ENCODE measurements at places on chromosomes 13 and 19.

- no peak overlapping the region for H3K4me3 ChIP-seq
- DNase-seq = no peak
- H3K36me3 ChIP-seq = peaks cover 14% of the 10 kb centered on the region
- H3K4me1 ChIP-seq = peaks cover 5% of the 10 kb centered on the region
- H3K27me3 ChIP-seq = no peaks in the 10 kb centered on the region
These were observed 7.2 kb downstream of the RNASEH2B start for GRCh38 chr13:50916701-50917184.

DNA sequence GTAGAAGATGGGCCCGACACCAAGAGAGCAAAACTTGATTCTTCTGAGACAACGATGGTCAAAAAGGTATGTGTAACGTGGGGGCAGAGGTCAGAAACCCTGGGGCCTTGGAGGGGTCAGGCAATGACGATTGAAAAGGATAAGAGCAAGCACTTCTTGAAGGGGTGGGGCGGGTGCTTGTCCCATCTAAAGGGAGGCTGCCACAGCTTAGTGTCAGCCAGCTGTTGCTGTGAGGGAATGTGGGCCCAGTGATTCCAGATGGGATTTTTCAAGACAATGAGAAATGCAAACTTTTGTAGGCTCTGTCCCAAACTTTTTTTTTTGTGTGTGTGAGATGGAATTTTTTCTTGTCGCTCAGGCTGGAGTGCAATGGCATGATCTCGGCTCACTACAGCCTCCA is 24.5 kb downstream of the SAE1 start:
- H3K27ac ChIP-seq = no peak overlapping the region
- no peak for DNase-seq
- peaks cover 8% of the 10 kb centered on the region for H3K4me1 ChIP-seq
- H3K4me3 ChIP-seq = peak overlapping the region; percentile 2

DNA sequence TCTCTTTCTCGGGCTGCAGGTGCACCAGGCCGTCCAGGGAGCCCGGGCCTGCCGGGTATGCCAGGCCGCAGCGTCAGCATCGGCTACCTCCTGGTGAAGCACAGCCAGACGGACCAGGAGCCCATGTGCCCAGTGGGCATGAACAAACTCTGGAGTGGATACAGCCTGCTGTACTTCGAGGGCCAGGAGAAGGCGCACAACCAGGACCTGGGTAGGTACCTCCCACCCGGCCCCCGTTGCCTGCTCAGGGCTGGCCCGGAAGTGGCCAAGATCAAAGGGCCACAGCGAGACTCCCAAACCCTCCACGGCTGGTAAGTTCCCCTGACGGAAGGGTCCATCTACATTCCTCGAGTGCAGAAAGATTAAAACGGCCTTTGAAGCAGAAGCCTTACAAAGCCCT is 55.1 kb downstream of the RAB20 start:
- no peaks in the 10 kb centered on the region for H3K4me1 ChIP-seq
- H3K27ac ChIP-seq = no peak overlapping the region
- no peaks in the 10 kb centered on the region for H3K27me3 ChIP-seq

- no peak overlapping the region for H3K4me3 ChIP-seq
- no peak overlapping the region for H3K27ac ChIP-seq
- H3K27me3 ChIP-seq = no peaks in the 10 kb centered on the region
- no peak for DNase-seq
- no peaks in the 10 kb centered on the region for H3K4me1 ChIP-seq
These were observed 3.0 kb downstream of the LENG1 start for GRCh38 chr19:54156490-54156889.

GRCh38 chr13:24202215-24202614 is 41.7 kb downstream of the SPATA13 start:
- no peak for DNase-seq
- no peak overlapping the region for H3K27ac ChIP-seq
- no peaks in the 10 kb centered on the region for H3K36me3 ChIP-seq
- H3K4me3 ChIP-seq = no peak overlapping the region

DNA sequence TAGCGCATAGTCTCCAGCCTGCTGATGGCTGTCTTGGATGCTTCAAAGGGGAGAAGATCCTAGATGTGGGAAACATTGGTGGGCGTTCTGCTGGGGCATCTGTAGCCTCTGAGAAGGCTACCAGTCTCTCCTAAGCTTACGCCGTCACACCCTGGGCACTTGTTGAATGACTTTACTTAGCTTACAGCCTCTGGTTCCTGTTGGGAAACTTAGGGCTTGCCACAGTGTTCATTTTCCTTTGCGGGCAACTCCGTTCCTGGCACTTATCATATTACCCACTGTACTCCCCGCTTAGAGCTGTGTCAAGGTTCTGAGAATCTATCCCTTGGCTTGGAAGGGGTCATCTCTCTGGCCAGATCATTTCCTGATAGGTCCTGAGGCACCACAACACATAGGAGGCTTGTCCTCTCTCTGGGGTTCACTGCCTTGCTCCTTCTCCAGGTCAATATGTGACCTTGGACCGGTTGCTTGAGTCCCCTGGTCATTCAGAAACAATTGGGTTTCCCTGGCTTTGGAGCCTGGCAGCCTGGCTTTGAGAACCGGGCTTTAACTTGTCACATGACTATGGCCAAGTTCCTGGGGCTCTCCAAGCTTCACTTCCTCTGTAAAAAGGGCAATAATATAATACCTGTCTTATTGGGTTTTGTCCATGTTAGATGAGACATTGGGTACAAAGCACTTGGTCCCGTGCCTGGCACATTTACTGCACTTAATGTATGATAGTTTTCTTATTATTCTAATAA is 20.5 kb upstream of the ALOX5AP start:
- no peak for DNase-seq
- H3K27ac ChIP-seq = no peak overlapping the region
- no peaks in the 10 kb centered on the region for H3K36me3 ChIP-seq
- H3K27me3 ChIP-seq = no peaks in the 10 kb centered on the region
- H3K4me1 ChIP-seq = no peaks in the 10 kb centered on the region

DNA sequence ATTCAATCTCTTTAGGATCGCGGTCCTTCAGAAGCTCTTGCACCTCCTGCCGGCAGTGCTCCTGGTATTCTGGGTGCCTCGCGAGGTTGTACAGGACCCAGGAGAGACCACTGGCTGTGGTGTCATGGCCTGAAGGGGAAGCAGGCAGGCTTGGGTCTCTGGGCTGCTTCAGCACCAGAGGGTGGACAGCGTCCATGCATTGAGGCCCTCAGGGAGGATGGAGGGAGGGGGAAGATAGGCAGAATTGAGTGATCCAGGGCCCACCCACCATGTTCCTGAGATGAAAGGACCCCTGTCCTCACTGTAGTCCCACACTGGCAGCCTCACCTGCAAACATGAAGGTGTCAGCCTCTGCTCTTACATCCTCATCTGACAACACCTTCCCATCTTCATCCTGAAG is 17.9 kb upstream of the OR10H5 start:
- H3K27me3 ChIP-seq = no peaks in the 10 kb centered on the region
- no peak overlapping the region for H3K4me3 ChIP-seq
- DNase-seq = no peak
- H3K27ac ChIP-seq = no peak overlapping the region

DNA sequence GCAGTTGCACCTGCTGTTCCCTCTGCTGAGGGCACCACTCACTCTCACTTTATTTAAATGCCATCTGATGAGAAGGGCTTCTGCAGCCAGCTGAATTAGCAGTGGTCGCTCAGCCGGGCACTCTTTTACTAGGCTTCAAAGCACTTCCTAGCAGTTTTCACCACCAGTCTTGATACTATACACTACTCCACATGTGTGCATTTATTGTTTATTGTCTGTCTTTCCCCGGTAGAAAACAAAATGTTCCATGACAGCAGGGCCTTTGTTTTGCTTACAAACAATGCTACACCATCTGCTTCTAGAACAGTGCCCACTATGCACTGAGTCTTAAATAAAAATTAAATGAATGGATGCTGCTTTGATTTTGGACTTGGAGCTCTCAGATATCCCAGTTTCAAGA is 404.9 kb downstream of the FGF14 start:
- no peaks in the 10 kb centered on the region for H3K36me3 ChIP-seq
- H3K4me1 ChIP-seq = no peaks in the 10 kb centered on the region
- no peak overlapping the region for H3K27ac ChIP-seq
- no peaks in the 10 kb centered on the region for H3K27me3 ChIP-seq

GRCh38 chr19:49629659-49630058 is 10.3 kb downstream of the RRAS start:
- no peak overlapping the region for H3K4me3 ChIP-seq
- H3K27ac ChIP-seq = no peak overlapping the region
- no peaks in the 10 kb centered on the region for H3K27me3 ChIP-seq
- H3K4me1 ChIP-seq = no peaks in the 10 kb centered on the region
- no peak for DNase-seq

DNA sequence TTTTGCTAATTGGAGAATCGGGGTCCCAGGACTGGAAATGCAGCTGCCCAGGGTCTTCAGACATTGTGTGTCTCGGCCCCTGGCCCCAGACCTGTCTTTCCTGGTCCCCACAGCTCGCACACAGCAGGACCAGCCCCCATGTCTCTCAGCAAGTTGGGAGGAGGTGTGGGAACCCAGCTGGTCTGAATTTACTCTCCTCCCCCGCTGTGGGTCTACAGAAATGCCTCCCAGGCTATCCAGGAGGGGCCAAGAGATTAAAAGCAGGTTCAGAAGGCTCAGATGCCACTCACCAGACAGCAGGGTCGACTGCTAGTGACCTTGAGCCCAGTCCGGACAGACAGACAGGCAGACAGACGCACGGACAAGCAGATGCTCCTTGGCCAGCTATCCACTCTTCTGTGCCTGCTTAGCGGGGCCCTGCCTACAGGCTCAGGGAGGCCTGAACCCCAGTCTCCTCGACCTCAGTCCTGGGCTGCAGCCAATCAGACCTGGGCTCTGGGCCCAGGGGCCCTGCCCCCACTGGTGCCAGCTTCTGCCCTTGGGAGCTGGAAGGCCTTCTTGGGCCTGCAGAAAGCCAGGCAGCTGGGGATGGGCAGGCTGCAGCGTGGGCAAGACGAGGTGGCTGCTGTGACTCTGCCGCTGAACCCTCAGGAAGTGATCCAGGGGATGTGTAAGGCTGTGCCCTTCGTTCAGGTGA is at the start of gene DAND5:
TSS of gene DAND5 (plus strand) at position 285 of the 697 bp plus-strand sequence. CDS start at position 370, 85 bp downstream.
- H3K36me3 ChIP-seq = no peaks in the 10 kb centered on the region
- H3K27me3 ChIP-seq = no peaks in the 10 kb centered on the region
- H3K27ac ChIP-seq = no peak within 1 kb of the TSS
- no peak within 1 kb of the TSS for H3K4me3 ChIP-seq
- no peaks in the 10 kb centered on the region for H3K4me1 ChIP-seq

GRCh38 chr13:94968040-94968756 is 255.9 kb upstream of the SOX21 start:
- H3K27ac ChIP-seq = no peak overlapping the region
- H3K4me3 ChIP-seq = peak overlapping the region; percentile 89
- peak; percentile 75 for DNase-seq
- no peaks in the 10 kb centered on the region for H3K27me3 ChIP-seq
- H3K4me1 ChIP-seq = peaks cover 4% of the 10 kb centered on the region

DNA sequence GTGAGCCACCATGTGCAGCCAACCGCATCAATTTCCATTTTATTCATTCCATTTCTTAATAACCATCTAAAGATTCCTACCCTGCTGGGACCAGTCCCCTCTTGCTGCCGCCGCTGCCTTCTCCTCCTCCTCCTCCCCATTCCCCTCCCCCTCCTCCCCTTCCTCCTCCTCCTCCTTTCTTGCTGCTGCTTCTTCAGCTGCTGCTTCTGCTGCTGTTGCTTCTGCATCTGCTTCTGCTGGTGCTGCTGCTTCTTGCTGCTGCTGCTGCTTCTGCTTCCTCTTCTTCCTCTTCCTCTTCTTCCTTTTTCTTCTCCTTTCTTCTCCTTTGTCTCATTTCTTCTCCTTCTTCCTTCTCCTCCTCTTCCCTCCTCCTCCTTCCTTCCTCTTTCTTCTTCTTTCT is 20.0 kb upstream of the SPRYD7 start:
- H3K27me3 ChIP-seq = no peaks in the 10 kb centered on the region
- no peaks in the 10 kb centered on the region for H3K4me1 ChIP-seq
- H3K27ac ChIP-seq = no peak overlapping the region
- DNase-seq = no peak

- no peak for DNase-seq
- no peaks in the 10 kb centered on the region for H3K4me1 ChIP-seq
- H3K27ac ChIP-seq = no peak overlapping the region
These were observed 15.9 kb upstream of the EFNB2 start for GRCh38 chr13:106551350-106551749.

- no peak for DNase-seq
- no peaks in the 10 kb centered on the region for H3K36me3 ChIP-seq
These were observed 3.6 kb upstream of the ASF1B start for GRCh38 chr19:14139944-14140343.

DNA sequence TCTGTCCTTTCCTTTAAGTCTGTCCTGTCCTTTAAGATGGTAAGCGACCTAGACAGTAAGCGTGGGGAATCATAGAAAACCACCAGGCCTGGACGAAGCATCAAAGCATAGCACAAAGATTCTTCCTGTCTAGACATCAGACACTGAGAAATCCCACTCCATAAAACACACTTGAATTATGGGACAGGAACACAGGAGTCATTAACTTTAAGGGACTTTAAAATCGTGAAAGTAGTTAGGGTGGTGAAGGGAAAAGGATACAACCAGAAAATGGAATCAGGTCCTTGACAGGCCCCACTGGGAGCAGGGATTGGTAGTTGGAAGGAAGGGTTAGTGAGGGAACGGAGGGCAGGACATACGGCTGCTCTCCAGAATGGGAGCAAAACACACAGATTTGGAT is 31.6 kb upstream of the C1QTNF9 start:
- no peaks in the 10 kb centered on the region for H3K4me1 ChIP-seq
- H3K27me3 ChIP-seq = no peaks in the 10 kb centered on the region
- H3K27ac ChIP-seq = no peak overlapping the region
- no peak for DNase-seq
- no peak overlapping the region for H3K4me3 ChIP-seq
- no peaks in the 10 kb centered on the region for H3K36me3 ChIP-seq

GRCh38 chr19:54551293-54551692 is 22.3 kb upstream of the LILRA2 start:
- no peaks in the 10 kb centered on the region for H3K4me1 ChIP-seq
- no peak for DNase-seq
- H3K36me3 ChIP-seq = peaks cover 30% of the 10 kb centered on the region
- no peaks in the 10 kb centered on the region for H3K27me3 ChIP-seq
- H3K4me3 ChIP-seq = no peak overlapping the region
- H3K27ac ChIP-seq = no peak overlapping the region

GRCh38 chr13:35179494-35179893 is 237.4 kb downstream of the NBEA start:
- no peaks in the 10 kb centered on the region for H3K4me1 ChIP-seq
- H3K27me3 ChIP-seq = no peaks in the 10 kb centered on the region
- H3K27ac ChIP-seq = no peak overlapping the region
- H3K36me3 ChIP-seq = peaks cover 6% of the 10 kb centered on the region
- H3K4me3 ChIP-seq = no peak overlapping the region
- DNase-seq = no peak
